ENCODE measurements at places on chromosomes 5 and 9. TPM values are rescaled to one million over a fixed set of nuclear protein-coding genes. Genes with fewer than 3 reads are reported as not detected.
A peak's percentile ranks its signal among the peaks of the same experiment; 100 is the strongest.

DNA sequence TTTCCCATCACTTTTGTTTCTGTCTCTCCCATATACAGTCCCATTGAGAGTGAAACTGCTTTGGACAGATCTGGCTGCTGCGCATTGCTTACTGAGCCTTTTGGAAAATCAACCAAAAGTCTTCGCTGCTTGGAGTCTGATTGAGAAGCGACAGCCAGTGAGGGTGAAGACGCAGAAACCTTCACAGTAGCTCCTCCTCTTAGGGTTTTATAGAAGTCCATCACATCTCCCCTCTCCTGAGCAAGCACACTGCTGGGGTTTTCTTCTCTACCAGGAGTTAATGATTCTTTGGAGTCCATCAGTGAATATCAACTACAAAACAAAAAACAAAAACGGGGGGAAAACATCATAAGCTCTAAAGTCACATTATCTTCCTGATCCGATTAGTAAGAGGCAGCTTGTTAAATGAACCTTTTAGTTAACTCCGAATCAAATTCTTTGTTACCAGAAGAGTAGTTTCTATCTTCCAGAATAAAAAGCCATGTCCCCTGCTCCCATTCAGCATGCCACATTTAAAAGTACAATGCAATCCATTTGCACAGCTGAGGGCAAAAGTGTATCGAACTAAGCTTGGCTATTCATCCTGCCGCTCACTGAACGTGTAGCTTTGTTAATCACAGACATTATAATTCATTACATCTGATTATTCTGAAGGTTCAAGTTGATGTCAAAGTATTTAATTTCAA is 2.8 kb downstream of the NR3C1 start:
- no peak for DNase-seq

DNA sequence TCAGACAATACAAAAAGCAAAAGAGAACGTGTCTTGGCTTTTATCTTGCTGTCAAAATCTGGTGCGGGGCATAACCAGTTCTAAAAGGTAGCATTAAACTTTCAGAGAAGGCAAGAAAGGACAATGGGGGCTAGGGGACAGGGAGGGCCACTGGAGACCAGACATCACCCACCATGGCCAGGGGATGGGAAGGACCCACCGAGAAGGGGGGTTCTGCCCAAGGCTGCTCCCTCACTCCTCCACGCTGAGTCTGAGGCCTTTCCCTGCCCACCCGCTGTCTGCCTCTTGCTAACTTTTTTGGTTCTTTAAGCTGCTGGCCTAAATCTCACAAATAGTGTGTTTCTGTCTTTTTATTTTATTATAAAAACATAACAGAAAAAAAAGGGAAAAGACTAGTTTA is 33.6 kb downstream of the ATPSCKMT start:
- DNase-seq: no peak

GRCh38 chr5:179620703-179621350 is 2.6 kb downstream of the HNRNPH1 start:
- DNase-seq: no peak

RPL37 gene
- total RNA-seq: 417 TPM

- DNase-seq: no peak
Observed at GRCh38 chr5:148833925-148834324, 7.5 kb downstream of the ADRB2 start.

GRCh38 chr5:168740811-168741213 is 161.6 kb upstream of the PANK3 start:
- DNase-seq: no peak

- DNase-seq: no peak
Observed at GRCh38 chr9:72203205-72203803, 54.1 kb downstream of the GDA start.

GRCh38 chr5:124234022-124234769 is 512.2 kb downstream of the ZNF608 start:
- DNase-seq: no peak

DHFR gene
- 21.9 TPM for total RNA-seq

- no peak for DNase-seq
Observed at GRCh38 chr5:163915481-163915961, 410.1 kb downstream of the MAT2B start.

RGS7BP gene
- total RNA-seq: 90.8 TPM

DNA sequence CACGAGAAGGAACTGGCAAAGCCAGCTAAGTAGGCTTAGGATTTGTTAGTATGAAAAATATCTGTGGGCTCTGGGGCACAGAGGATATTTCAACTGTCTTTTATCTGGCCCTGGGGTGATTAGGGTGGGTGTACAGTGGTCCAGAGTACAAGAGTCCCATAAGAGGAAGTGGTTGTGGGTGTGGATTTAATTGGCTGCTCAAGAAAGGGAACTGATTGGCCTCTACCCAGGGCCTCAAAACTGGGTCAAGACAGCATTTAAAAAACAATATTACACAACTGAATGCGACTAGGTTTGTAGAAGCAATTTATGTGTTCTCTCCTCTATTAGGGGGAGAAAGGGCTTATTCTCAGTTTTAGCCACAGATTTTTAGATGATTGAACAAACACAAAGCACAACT is 1353.4 kb upstream of the WWC1 start:
- no peak for DNase-seq

DNA sequence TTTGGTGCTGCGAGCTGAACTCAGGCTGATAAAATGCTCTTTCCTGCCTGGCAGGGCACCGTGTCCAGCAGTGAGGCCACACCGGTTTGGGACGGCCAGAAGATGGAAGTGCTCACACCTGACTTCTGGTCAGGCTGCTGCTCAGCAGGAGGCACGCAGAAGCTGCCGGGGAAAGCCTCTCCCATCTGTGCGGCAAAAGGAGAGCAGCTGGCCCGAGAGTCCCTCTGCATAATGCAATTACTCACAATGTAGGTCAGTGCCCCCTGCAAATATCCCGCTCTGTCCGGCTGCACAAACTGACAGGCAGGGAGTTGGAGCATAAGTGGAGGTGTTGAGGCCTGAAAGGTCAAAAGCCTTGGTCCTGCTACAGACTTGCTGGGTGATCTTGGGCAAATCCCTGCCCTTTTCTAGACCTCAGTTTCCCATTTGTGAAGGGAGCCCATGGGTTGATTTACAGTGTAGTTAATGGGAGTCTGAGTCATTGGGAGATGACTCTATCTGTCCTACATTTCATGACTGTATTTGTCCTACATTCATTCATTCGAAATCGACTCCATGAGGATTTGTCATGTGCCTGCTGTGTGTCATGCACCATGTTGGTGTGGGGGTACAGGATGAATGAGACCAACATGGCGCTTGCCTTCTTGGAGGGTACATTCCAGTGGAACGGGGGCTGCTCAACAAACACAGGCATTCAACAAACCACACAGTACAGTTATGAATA is 61.8 kb upstream of the TBC1D2 start:
- no peak for DNase-seq

DNA sequence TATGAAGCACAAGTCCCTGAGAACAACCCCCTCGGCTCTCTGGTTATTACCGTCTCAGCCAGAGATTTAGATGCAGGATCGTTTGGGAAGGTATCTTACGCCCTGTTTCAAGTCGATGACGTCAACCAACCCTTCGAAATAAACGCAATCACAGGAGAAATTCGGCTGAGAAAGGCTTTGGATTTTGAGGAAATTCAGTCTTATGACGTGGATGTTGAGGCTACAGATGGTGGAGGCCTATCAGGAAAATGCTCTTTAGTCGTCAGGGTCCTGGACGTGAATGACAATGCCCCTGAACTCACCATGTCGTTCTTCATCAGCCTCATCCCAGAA is 1.1 kb downstream of the PCDHB6 start:
- no peak for DNase-seq

TMEM232 gene
- total RNA-seq: 27.0 TPM

DNA sequence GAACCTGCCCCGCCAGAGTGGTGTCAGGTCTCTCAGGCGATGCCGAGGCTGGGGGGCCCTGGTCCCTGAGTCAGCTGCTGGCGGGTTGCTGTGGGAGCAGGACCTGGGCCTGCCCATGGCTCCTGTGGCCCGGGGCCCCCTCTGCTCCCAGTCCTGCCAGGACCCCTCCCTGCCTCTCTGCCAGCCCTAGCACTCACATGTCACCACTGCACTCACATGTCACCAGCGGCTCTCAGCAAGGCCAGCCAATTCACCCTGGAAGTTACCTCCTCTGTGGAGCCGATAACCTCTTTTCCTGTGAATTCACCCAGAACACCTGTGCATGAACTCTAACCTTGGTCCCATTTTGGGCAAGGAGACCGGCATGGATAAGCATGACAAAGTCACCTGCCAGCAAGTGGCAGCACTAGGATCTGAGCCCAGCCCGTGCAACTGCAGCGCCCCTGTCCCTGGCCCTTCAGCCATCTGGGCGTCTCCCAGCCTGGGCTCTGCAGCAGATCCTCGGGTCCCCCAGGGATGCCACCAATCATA is 170.2 kb downstream of the GAPVD1 start:
- DNase-seq: no peak

GRCh38 chr9:113910036-113910639 is 34.0 kb downstream of the ZNF618 start:
- no peak for DNase-seq

GRCh38 chr5:26813235-26813634 is 225.2 kb downstream of the CDH9 start:
- DNase-seq: no peak

KIF20A gene
- 0.82 TPM for total RNA-seq

DNA sequence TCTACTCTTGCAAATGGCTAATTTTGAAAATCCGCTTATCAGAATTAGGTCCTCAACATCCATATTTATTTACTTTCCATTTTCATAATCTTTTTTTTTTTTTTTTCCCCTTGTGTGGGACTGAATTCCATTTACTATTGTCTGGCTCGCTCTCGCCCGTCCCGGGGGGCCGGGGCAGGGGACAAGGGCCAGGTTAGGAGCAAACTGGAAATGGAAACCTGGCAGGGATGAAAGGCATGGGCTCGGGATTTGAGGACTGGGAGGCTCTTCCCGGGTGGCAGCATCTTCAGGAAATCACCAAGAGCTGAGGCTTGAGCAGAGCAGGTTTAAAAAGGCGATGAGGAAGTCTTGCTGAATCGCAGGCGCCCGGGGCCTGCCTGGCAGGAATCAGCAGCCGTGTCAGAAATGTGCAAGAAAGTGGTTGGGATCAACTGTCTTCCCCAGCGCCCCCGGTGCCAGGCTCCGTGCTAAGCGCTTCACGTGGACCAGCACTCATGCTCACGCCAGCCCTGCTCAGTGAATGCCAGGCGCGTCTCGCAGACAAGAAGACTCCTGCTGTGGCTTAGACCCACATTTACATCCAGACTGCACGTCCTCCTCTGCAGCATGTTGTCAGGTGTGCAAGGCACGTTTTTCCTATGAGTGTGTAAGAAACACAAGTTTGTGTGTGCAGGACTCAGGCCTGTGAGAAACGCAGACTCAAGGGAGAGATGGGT is 66.3 kb upstream of the UNC5A start:
- DNase-seq: no peak

DNA sequence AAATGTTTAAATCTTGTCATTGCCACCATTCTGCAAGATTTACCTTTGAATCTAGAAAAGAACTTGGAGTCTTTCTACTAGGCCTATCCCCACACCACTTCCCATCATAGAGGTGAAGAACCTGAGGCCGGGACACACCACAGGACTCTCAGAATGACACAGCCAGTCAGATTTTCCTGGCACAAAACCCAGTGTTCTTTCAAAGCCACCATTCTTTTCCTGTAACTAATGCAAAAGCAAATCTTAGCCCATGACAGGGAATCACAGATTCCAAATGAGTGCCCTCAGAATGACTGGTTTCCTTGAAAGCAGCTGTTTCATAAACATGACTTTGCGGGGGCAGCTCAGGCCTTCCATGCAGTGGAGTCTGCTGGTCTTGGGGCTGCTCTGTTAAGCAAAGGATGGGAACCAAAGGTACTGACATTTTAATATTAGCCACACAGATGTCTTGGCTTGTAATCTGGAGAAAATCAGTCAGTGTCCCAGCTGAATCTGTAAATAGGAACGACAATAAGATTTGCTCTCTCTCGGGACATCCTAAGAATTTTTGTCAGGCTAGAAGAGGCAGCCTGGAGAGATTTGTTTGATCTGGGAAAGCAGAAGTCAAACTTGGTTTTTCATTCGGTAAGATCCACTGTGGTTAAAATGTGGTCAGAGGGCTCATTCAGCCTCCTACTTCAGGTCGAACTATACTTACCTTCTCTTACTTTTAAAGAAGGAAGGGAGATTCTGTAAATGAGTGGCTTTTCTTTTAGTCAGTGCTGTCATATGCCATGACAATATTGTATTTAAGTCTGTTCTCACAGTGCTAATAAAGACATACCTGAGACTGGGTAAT is 115.1 kb downstream of the PALM2AKAP2 start:
- DNase-seq: no peak

GABRG2 gene
- 153 TPM for total RNA-seq

GRCh38 chr9:135088348-135088978 is 995 bp downstream of the OLFM1 start:
- DNase-seq: no peak

DNA sequence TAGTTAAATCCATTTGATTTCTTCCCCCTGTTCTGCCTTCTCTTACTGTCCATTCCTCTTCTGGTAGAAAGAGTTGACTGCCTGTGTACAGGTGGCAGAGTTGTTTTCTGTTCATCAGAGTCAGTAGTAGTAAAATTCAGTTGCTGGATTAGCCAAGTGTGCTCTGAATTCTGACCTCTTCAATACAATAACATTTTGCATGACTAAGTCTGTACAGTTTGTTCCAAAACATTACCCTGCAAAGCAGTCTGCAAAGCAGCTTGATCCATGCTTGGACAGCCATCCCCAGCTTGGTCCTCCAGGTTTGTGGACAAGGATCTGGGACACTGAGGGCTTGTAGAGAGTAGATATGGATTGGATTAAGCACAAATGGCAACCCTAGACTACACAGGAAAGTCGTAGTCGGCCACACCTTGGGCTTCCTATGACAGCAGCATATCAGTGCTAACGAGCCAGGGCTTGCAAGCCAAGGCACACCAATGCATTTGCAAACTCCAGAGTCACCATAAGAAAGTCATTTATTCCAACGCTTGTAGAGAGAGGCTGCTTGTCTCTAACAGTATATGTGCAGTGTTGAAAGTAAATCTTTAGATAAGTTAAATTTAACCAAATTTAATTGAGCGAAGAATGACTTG is 25.2 kb downstream of the IL12B start:
- DNase-seq: no peak

GRCh38 chr9:90612957-90613356 is 29.7 kb downstream of the DIRAS2 start:
- peak; percentile 33 for DNase-seq

S1PR3 gene
- total RNA-seq: 5.7 TPM

SLC6A18 gene
- total RNA-seq: not detected

DNA sequence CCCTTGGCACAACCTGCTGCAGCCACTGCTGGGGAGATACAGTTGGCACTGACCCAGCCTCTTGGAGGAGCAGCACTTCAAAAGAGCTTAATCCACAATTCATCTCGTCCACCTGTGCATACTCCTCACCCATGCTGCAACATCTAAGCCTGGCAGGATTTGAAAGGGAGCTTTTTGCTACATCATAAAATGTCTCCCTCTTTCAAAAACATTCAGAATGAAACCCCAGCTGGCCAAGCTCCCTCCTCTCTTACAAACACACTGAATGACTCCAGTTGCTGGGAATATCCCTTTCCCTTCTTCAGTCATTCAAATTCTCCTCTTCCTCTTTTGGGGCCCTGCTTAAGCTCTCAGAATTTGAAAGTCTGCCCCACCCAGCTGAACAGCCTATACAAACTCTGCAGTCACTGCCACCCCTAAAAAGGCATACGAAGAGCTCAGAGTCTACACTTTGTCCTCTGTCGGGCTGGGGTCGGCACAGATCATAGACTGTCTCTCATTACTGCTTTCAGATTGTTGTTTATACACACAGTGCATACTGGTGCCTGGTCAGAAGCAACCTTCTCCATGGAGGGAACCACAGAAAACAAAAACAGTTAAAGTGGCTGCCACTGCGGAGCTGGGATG is 8.8 kb upstream of the C5orf15 start:
- DNase-seq: no peak

Measured in dorsolateral prefrontal cortex (tissue), 122 donors.